CD8-positive, alpha-beta memory T cell (primary cell): ENCODE measurements at places on chromosomes 1 and 21. TPM values are rescaled to one million over a fixed set of nuclear protein-coding genes. Genes with fewer than 3 reads are reported as not detected.

- H3K27me3 ChIP-seq = no peaks in the 10 kb centered on the region
- peaks cover 89% of the 10 kb centered on the region for H3K4me1 ChIP-seq
- H3K4me3 ChIP-seq = peak overlapping the region; percentile 72
- DNase-seq = peak; percentile 45
- H3K27ac ChIP-seq = no peak overlapping the region
Measured at GRCh38 chr21:42232176-42232825, 13.4 kb downstream of the ABCG1 start.

GRCh38 chr1:235545292-235545930, 41.2 kb upstream of the B3GALNT2 start:
- no peak overlapping the region for H3K27ac ChIP-seq
- no peaks in the 10 kb centered on the region for H3K27me3 ChIP-seq
- no peak overlapping the region for H3K4me3 ChIP-seq
- H3K36me3 ChIP-seq = no peaks in the 10 kb centered on the region
- DNase-seq = no peak
- no peaks in the 10 kb centered on the region for H3K4me1 ChIP-seq

DNA sequence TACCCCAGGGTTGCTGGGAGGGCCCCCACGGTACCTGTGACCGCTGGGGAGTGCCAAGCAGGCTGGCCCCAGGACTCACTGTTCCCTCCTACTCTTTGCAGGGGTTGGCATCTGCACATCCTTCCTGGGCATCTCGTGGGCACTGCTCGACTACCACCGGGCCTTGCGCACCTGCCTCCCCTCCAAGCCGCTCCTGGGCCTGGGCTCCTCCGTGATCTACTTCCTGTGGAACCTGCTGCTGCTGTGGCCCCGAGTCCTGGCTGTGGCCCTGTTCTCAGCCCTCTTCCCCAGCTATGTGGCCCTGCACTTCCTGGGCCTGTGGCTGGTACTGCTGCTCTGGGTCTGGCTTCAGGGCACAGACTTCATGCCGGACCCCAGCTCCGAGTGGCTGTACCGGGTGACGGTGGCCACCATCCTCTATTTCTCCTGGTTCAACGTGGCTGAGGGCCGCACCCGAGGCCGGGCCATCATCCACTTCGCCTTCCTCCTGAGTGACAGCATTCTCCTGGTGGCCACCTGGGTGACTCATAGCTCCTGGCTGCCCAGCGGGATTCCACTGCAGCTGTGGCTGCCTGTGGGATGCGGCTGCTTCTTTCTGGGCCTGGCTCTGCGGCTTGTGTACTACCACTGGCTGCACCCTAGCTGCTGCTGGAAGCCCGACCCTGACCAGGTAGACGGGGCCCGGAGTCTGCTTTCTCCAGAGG, 6.8 kb downstream of the XKR8 start:
- H3K4me3 ChIP-seq = no peak overlapping the region
- H3K4me1 ChIP-seq = peaks cover 6% of the 10 kb centered on the region
- H3K36me3 ChIP-seq = peaks cover 5% of the 10 kb centered on the region
- no peaks in the 10 kb centered on the region for H3K27me3 ChIP-seq

DNA sequence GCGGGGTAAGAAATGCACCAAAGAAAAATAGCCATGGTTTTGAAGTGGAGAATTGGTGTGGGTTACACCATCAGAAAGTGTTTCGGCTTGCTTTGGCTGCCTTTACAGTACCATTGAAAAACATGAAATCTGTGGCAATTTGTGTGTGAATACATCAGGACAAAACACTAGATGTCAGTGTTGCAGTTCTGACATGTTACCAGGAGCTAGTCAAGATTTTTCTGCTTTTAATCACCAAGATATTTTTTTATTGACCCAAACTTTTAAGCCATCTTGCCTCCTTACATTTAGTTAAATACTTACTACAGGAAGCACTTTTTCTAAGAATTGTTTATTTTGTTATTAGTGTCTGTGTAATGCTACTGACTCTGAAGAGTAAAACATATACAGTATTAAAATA, 14.3 kb downstream of the RRP15 start:
- no peak overlapping the region for H3K4me3 ChIP-seq
- no peaks in the 10 kb centered on the region for H3K27me3 ChIP-seq
- peaks cover 4% of the 10 kb centered on the region for H3K36me3 ChIP-seq

DNA sequence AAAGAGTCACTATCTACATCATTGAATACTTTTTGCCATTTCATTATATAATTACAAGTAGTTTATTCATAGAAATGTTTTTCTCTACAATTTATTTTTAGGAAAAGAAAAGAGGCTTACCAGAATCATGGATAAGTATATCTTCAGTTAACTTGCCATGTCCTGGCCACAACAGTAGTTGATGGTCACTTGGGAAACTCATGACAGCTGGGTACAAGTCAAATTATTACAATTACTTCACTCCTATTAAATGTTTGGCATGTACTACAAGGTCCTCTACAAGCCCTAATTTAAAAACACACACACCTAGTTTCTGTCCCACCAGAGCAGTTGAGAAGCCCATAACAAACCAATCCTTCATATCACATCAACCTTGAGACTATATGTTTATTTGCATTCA, 29.4 kb downstream of the PALMD start:
- H3K4me3 ChIP-seq = no peak overlapping the region
- H3K27ac ChIP-seq = no peak overlapping the region
- no peaks in the 10 kb centered on the region for H3K36me3 ChIP-seq
- no peaks in the 10 kb centered on the region for H3K4me1 ChIP-seq
- no peaks in the 10 kb centered on the region for H3K27me3 ChIP-seq

DNA sequence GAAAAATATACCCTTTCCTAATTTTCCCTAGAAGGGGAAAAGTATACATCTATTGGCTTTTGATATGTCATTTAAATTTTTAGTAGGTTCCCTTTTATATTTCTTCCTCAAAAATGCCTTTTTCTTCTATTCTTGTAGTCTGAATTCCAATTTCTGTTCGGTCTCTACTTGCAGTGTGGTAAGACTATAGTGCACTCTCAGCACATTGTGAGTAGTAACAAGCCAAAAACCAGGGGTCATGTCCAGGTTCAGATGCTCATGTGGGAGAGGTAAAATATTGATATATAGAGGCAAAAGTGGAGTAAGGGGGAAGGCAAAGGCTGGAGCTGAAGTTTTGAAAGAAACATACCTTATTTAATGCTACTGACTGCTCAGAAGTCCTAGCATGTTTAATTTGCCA, 4.0 kb upstream of the FCGR2A start:
- H3K36me3 ChIP-seq = no peaks in the 10 kb centered on the region
- no peaks in the 10 kb centered on the region for H3K4me1 ChIP-seq
- H3K27ac ChIP-seq = no peak overlapping the region
- DNase-seq = no peak

- H3K36me3 ChIP-seq = no peaks in the 10 kb centered on the region
- H3K4me3 ChIP-seq = peak overlapping the region; percentile 25
- no peaks in the 10 kb centered on the region for H3K27me3 ChIP-seq
- H3K4me1 ChIP-seq = peaks cover 70% of the 10 kb centered on the region
- no peak for DNase-seq
- no peak overlapping the region for H3K27ac ChIP-seq
Measured at GRCh38 chr1:23614032-23614660, 54.8 kb upstream of the ID3 start.

- H3K27ac ChIP-seq = no peak overlapping the region
- H3K4me3 ChIP-seq = no peak overlapping the region
- DNase-seq = no peak
- H3K27me3 ChIP-seq = no peaks in the 10 kb centered on the region
- no peaks in the 10 kb centered on the region for H3K4me1 ChIP-seq
- H3K36me3 ChIP-seq = no peaks in the 10 kb centered on the region
Measured at GRCh38 chr1:239112101-239112935, 274.1 kb upstream of the CHRM3 start.

DNA sequence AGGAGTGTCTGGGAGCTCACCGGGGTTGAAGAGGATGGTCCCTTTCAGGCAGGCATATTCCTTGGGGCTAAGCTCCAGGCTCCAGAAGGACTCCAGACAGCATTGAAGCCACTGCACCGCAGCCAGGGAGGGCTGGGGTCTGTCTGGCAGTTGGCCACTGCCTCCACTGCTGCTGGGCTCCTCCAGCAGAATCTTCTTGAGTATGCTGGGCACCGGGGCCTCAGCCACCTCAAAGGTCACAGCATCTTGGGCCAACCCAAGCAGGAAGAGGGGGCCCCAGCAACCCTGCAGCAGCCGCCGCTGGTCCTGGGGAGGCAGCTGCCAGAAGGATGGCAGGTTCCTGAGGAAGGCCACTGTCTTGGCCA, 404 bp downstream of the NR0B2 start:
- H3K36me3 ChIP-seq = no peaks in the 10 kb centered on the region
- H3K27me3 ChIP-seq = no peaks in the 10 kb centered on the region
- no peak overlapping the region for H3K4me3 ChIP-seq

GRCh38 chr1:190019717-190020116, 457.9 kb downstream of the BRINP3 start:
- H3K27me3 ChIP-seq = no peaks in the 10 kb centered on the region
- H3K4me1 ChIP-seq = no peaks in the 10 kb centered on the region
- no peak overlapping the region for H3K27ac ChIP-seq
- DNase-seq = no peak
- no peak overlapping the region for H3K4me3 ChIP-seq

DNA sequence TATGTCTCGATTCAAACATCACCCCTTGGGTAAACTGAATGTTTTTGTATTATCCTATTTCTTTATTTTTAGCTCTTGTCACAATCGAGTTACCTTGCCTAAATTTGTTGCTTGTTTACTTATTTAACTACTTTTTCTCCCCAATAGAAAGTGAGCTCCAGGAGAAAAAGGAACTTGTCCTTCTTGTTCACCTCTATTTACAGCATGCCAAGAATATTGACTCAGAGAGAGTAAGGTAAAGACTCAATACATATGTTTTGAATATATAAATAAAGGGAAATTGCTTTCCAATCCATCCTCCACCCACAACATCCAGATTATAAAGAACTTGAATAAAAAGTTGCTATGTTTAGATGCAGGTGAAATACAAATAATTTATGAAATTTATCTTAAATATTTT, 107.3 kb upstream of the PDC start:
- no peak overlapping the region for H3K27ac ChIP-seq
- no peaks in the 10 kb centered on the region for H3K36me3 ChIP-seq
- no peaks in the 10 kb centered on the region for H3K4me1 ChIP-seq
- no peak for DNase-seq
- no peak overlapping the region for H3K4me3 ChIP-seq
- no peaks in the 10 kb centered on the region for H3K27me3 ChIP-seq

- H3K4me3 ChIP-seq = no peak overlapping the region
- DNase-seq = no peak
- no peaks in the 10 kb centered on the region for H3K4me1 ChIP-seq
- no peak overlapping the region for H3K27ac ChIP-seq
Measured at GRCh38 chr1:193654951-193655735, 468.7 kb upstream of the B3GALT2 start.

GRCh38 chr1:197399755-197400521, 131.9 kb downstream of the CRB1 start:
- no peak overlapping the region for H3K4me3 ChIP-seq
- DNase-seq = no peak
- no peaks in the 10 kb centered on the region for H3K4me1 ChIP-seq

GRCh38 chr1:174023440-174023839, 1.3 kb upstream of the RC3H1 start:
- no peaks in the 10 kb centered on the region for H3K27me3 ChIP-seq
- peaks cover 34% of the 10 kb centered on the region for H3K4me1 ChIP-seq
- H3K27ac ChIP-seq = no peak overlapping the region
- no peaks in the 10 kb centered on the region for H3K36me3 ChIP-seq

DNA sequence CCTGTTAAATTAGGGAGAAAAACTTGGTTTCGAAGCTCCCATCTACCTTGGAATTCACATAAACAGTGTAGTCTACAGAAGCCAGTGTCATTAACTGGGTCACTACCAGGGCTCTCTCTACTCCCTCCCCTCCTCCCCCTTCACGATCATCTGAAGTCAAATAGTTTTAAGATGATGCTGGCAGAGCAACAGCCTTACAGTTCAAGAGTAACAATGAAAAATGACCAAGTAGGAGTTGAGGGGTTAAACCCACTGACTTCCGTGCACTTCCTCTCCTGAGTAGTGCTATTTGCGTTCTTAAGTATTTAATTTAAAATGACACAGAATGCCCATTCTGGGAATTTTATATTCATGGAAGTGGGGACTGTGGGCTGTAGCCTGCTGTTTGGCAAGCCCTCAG, 236.9 kb downstream of the SIPA1L2 start:
- H3K4me3 ChIP-seq = no peak overlapping the region
- no peaks in the 10 kb centered on the region for H3K27me3 ChIP-seq
- H3K4me1 ChIP-seq = no peaks in the 10 kb centered on the region
- H3K27ac ChIP-seq = no peak overlapping the region

DNA sequence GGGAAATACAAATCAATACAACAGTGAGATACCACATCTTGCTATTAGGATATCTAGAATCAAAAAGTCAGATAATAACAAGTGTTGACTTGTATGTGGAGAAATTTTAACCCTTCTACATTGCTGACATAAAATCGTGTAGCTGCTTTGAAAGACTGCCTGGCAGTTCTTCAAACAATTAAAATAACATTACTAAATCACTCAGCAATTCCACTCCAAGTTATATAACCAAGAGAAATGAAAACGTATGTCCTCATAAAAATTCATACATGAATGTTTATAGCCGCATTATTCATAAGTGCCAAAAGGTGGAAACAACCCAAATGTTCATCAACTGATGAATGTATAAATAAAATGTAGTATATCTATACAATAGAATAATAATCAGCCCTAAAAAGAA, 164.6 kb downstream of the RASAL2 start:
- no peaks in the 10 kb centered on the region for H3K27me3 ChIP-seq
- no peak for DNase-seq
- H3K4me1 ChIP-seq = no peaks in the 10 kb centered on the region
- no peak overlapping the region for H3K27ac ChIP-seq
- H3K4me3 ChIP-seq = no peak overlapping the region

- peaks cover 23% of the 10 kb centered on the region for H3K27me3 ChIP-seq
- no peak overlapping the region for H3K4me3 ChIP-seq
- DNase-seq = no peak
- peaks cover 15% of the 10 kb centered on the region for H3K4me1 ChIP-seq
- no peak overlapping the region for H3K27ac ChIP-seq
- H3K36me3 ChIP-seq = no peaks in the 10 kb centered on the region
Measured at GRCh38 chr1:32967888-32968568, 3.4 kb upstream of the RNF19B start.

DNA sequence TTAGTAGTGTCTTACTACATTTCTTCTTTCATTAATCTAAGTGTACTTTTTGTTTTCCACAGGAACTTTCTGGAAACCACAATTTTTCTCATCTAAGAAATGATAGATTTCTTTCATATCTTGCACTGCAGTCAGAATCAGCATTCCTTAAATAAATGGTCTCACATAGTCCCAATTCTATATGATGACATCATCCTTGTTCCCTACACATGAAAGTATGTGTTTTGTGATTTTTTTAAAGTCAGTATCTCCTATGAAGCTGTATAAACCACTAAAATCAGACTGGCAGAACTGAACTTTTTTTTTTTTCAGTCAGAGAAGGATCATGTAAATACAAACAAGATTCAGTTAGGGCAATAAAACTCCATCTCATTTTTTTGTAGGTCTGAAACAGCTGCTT, 742.6 kb upstream of the CXADR start:
- H3K27ac ChIP-seq = no peak overlapping the region
- no peak for DNase-seq
- H3K36me3 ChIP-seq = no peaks in the 10 kb centered on the region
- H3K27me3 ChIP-seq = no peaks in the 10 kb centered on the region
- H3K4me1 ChIP-seq = no peaks in the 10 kb centered on the region

GRCh38 chr1:43822040-43822690, 111.4 kb upstream of the ARTN start:
- no peak overlapping the region for H3K27ac ChIP-seq
- no peak overlapping the region for H3K4me3 ChIP-seq
- no peak for DNase-seq
- peaks cover 4% of the 10 kb centered on the region for H3K36me3 ChIP-seq
- no peaks in the 10 kb centered on the region for H3K27me3 ChIP-seq

TACSTD2 gene
- polyA plus RNA-seq = not detected

HAO2 gene
- polyA plus RNA-seq = not detected

FAM110D gene
- polyA plus RNA-seq = not detected

FLG2 gene
- polyA plus RNA-seq = not detected
